Hypothalamus (tissue), 51 donors: ENCODE measurements at places on chromosomes 2 and 18.

GRCh38 chr2:192246297-192246696 lies 51.6 kb upstream of the TMEFF2 start:
- no peak for DNase-seq

- DNase-seq = no peak
Measured at GRCh38 chr2:23523373-23524260, 138.6 kb downstream of the KLHL29 start.

- DNase-seq = no peak
Measured at GRCh38 chr2:8119782-8120505, 561.9 kb upstream of the ID2 start.

DNA sequence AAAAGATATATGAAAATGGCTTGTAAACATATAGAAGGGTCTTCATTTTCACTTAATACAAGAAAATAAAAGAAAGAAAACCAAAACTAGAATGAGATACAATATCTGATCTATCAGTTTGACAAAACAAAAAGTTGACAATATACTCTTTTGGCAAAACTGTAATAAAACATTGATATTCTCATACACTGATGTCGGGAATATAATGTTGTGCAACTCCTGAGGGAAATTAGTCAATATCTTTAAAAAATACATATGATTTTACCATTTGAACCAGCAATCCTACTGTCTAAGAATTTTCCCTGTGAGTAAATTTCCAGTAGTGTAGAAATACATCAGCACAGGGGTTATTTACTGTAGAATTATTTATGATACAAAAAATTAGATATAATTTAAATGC lies 336.1 kb upstream of the FSIP2 start:
- DNase-seq = no peak

DNA sequence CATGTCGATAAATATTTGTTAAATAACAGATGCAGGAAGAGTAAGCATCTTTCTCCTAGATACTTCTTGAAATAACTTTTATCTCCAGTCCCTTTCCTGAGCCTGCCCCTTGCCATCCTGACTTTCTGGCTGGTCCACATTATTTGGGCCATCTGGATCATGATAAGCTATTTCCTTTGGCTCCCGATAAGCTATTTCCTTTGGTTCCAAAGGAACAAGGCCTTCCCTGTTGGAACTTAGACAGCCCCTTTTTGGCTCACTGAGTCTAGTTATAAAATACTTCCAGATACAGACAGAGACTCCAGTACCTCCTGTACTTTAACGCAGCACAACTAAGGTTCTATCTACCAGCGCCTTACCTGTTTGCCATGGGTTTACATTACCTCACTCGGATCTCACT lies 205.3 kb upstream of the CCDC150 start:
- no peak for DNase-seq
